ENCODE measurements at places on chromosomes 16 and 17. TPM values are rescaled to one million over a fixed set of nuclear protein-coding genes. Genes with fewer than 3 reads are reported as not detected.

KRTAP9-2 gene
- not detected for total RNA-seq

SLFN12 gene
- total RNA-seq = 9.8 TPM

- DNase-seq = no peak
Observed at GRCh38 chr17:9094193-9094592, 72.9 kb downstream of the NTN1 start.

ALDH3A1 gene
- total RNA-seq = 0.34 TPM

- no peak for DNase-seq
Observed at GRCh38 chr17:44077595-44077909, 7.0 kb downstream of the G6PC3 start.

MRPL38 gene
- total RNA-seq = 117 TPM

EVI2A gene
- 39.3 TPM for total RNA-seq

- no peak for DNase-seq
Observed at GRCh38 chr17:78316867-78317789, 42.7 kb downstream of the SOCS3 start.

MTSS2 gene
- 8.5 TPM for total RNA-seq

- no peak for DNase-seq
Observed at GRCh38 chr17:61966191-61966590, 38.4 kb upstream of the INTS2 start.

PRR15L gene
- total RNA-seq = not detected

GRCh38 chr17:42704490-42704836 lies 22.1 kb downstream of the CNTNAP1 start:
- no peak for DNase-seq

TMEM92 gene
- total RNA-seq = not detected

- peak; percentile 80 for DNase-seq
Observed at GRCh38 chr17:41695954-41696757, 7.5 kb downstream of the EIF1 start.

DNA sequence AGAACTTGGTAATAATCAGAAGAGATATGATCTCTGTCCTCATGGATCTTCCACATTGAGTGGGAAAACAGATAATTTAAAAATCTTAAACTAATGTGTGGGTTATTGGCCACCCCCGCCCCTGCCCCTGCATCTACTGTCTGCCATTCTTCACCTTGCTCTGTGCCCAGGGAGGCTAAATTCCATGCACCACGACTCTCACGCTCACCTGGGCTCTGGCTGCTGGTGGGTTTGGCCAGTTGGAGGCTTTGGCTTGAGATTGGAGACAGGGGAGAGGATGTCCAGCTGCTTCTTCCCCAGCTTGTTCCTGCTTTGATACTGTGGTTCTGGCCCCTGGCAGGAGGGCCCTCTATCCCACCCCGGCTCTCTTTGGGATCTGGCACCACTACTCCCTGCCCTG lies 127.9 kb downstream of the IRX5 start:
- no peak for DNase-seq

ELOB gene
- total RNA-seq = 208 TPM

- DNase-seq = no peak
Observed at GRCh38 chr17:29664743-29665480, 42.2 kb upstream of the CORO6 start.

DNA sequence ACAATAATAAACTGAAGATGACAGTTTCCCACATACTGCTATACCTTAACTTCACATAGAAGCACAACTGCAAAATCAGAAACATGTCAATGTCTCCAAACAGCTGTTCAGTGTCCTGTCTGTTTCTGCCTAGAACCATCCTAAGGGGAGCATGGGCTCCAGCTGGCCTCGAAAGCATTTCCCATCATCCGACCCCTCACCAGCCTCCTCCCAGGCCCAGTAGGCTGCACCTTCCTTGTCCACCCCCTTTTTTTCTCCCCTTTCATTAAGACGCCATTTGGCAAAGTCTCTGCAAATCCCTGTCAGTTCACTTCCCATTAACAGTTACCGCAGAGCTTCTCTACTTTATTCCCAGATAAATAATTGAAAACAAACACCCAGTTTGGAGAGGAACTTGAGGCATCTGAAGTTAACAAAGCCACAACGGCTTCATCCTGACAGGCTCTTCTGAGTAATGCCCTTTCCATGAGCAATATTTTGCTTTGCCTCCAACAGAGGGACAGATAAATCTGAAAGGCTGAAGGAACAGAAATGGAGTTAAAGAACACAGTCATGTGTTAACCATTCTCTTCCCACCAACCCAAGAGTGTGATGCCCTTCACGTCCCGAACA lies 65.3 kb downstream of the SLC39A11 start:
- DNase-seq = no peak

- no peak for DNase-seq
Observed at GRCh38 chr16:75590920-75591843, 25.0 kb downstream of the GABARAPL2 start.

CCDC200 gene
- 0.74 TPM for total RNA-seq

GRCh38 chr16:49491771-49492761 lies 118.5 kb downstream of the C16orf78 start:
- peak; percentile 55 for DNase-seq

DNA sequence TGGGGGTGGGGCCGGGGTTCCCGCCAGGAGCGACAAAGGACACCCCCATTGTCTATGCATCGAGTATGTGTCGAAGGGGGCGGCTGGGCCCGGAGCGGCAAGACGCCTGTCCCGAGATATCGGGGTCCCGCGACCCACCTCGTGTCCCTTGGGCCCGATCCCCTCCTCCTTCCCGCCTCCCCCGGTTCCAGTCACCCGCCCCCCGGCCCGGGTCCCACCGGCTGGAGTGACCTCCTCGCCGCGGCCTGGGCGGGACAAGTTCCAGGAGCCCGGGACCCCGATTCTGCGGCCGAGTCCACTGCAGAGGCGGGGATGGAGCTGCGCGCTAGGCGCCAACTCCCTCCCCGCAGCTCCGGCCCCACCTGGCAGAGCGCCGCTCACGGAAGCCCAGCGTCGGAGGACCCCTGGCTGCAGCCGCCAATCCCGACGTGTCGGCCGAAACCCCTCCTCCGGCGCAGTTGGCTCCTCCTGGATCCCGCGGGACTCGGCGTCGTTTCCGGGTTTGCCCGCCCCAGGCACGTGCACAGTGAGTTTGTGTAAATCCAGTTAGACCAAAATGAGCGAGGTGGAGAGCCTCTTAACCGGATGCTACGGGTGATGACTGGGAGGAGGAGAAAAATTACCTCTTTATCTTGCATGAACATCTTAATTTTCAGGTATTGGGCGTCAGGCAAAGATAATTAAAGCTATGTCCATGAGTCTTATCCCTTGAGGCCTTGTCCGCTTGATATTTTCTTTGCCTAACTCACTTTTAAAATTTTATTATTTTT lies at the start of gene NMRAL1:
Gene NMRAL1, minus strand, starts transcription at position 434 of the 770 bp plus-strand sequence. CDS start 493 bp downstream, outside the sequence.
- DNase-seq = peak; percentile 93

MYH2 gene
- total RNA-seq = not detected

- peak; percentile 88 for DNase-seq
Observed at GRCh38 chr16:785563-786535, 2.3 kb downstream of the RPUSD1 start.

GRCh38 chr17:4116516-4116915 lies 26.3 kb downstream of the ZZEF1 start:
- DNase-seq = no peak

DNA sequence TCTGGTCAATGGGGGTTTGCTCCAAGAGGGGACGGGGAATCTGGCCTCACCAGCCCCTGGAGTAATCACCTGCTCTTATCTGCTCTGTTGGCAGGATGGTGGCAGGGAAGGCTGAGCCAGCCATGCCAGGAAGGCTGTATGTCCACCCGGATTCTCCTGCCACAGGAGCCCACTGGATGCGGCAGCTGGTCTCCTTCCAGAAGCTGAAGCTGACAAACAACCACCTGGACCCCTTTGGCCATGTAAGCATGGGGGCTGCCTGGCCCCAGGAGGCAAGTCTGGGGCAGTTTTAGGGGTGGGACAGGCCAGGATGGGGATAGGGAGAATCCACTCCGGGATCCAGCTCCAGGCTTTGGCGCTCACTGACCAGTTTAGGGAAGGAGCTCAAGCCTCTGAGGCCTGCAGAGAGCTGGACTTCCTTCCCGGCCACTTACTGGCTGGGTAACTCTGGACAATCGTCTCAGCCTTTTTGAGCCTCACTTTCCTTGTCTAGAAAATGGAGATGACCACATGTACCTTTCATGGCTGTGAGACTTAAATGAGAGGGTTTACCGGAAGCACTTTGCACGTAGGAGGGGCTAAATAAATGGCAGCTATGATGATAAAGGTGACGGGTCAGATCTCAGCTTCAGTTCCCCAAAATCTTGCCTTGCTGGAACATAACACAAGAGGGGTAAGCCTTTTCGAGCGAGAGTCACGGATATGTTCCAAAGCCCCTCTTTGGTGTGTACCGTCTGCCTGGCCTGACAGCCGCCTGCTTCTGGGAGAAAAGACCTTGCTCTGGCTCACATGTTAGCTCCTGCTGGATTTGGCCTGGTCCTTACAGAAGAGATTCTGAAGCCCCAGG lies 15.4 kb downstream of the TBX4 start:
- DNase-seq = no peak

DNA sequence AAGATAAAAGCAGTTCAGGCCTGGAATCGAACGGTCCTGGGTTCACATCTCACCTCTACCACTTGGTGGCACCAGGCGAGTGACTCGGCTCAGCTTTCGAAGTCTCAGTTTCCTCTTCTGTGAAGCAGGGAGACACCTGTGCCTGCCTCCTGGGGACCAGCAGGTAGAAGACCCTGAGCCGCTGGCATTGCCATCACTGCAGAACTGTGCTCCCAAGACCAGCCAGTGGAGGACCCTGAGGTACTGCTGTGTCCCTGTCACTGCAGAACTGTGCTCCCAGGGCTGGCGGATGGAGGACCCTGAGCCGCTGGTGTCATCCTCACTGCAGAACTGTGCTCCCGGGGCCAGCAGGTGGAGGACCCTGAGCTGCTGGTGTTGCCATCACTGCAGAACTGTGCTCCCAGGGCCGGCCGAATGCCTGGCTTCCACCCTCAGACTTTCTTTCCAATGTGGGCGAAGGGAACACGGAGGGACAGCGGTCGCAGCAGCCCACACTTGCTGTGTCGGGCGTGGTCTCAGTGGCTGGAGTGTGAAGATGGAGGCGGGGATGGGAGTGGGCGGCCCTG lies 8.7 kb upstream of the SLC7A5 start:
- peak; percentile 41 for DNase-seq

GPR179 gene
- total RNA-seq = 0.60 TPM
